ENCODE measurements at places on chromosomes 2 and 18. TPM values are rescaled to one million over a fixed set of nuclear protein-coding genes. Genes with fewer than 3 reads are reported as not detected.

Gene SLC11A1
- total RNA-seq: 0.20 TPM

Gene NPPC
- total RNA-seq: 0.45 TPM

Gene ERICH2
- total RNA-seq: not detected

Gene KCNJ13
- total RNA-seq: not detected

Gene RAB11FIP5
- total RNA-seq: 29.9 TPM

Gene SERPINB4
- 0.14 TPM for total RNA-seq

Gene AFF3
- 0.08 TPM for total RNA-seq

Gene BCL2
- 0.51 TPM for total RNA-seq

Gene SLC9A4
- not detected for total RNA-seq

Gene KCNE4
- total RNA-seq: 0.46 TPM

Gene LINC00305
- not detected for total RNA-seq

Gene MDH1B
- 1.4 TPM for total RNA-seq

Gene DYSF
- total RNA-seq: 0.75 TPM

Gene IL36A
- total RNA-seq: not detected

Gene REEP1
- total RNA-seq: 0.89 TPM

Gene MAB21L4
- total RNA-seq: 0.29 TPM

Gene CNDP1
- not detected for total RNA-seq

Gene UCN
- total RNA-seq: 1.7 TPM

Gene C1QL2
- total RNA-seq: 0.86 TPM

Gene GKN2
- total RNA-seq: 1.5 TPM

Gene EN1
- 0.83 TPM for total RNA-seq

Gene ELOA2
- not detected for total RNA-seq

Gene VSNL1
- not detected for total RNA-seq

Gene DOCK10
- total RNA-seq: 27.3 TPM

Gene TMEM178A
- 0.21 TPM for total RNA-seq
